ENCODE measurements at places on chromosomes 2 and 18.
A peak's percentile ranks its signal among the peaks of the same experiment; 100 is the strongest.

DNA sequence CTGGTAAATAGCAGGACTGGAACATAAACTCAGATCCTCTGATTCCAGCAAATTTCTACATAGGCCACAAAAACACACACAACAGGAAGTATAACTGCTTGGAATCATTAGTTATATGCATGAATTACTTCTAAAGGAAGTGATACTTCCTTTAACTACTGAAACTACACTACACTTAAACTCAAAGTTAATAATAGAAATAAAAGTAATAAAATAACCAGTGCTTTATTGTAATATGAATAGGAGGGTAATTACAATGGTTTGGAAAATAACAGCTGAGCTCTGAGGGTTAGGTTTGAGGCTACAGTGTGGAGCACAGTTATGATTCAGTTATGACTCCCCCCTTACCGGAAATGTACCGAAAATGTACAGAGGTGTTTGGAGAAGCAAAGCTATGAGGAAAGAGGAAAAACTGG is 18.5 kb upstream of the POLI start:
- DNase-seq: no peak

DNA sequence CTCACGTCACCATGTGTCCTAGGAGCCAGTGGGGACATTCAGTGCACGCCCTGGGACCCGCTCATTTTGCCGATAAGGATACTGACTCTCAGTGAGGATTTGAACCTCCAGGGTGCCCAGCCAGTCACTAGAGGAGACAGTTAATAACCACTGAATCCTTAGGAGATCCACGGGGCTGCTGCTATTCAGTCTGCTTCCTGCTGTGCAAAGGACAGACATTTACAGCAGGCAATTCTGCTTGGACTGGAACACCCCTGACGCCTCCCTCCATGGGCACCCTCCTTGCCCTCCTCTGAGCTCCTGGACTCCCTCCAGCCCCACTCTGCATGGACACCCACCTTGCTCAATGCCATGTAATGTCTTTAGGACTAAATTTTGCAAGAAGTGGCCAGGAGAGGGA is 265.5 kb downstream of the EIPR1 start:
- no peak for DNase-seq

DNA sequence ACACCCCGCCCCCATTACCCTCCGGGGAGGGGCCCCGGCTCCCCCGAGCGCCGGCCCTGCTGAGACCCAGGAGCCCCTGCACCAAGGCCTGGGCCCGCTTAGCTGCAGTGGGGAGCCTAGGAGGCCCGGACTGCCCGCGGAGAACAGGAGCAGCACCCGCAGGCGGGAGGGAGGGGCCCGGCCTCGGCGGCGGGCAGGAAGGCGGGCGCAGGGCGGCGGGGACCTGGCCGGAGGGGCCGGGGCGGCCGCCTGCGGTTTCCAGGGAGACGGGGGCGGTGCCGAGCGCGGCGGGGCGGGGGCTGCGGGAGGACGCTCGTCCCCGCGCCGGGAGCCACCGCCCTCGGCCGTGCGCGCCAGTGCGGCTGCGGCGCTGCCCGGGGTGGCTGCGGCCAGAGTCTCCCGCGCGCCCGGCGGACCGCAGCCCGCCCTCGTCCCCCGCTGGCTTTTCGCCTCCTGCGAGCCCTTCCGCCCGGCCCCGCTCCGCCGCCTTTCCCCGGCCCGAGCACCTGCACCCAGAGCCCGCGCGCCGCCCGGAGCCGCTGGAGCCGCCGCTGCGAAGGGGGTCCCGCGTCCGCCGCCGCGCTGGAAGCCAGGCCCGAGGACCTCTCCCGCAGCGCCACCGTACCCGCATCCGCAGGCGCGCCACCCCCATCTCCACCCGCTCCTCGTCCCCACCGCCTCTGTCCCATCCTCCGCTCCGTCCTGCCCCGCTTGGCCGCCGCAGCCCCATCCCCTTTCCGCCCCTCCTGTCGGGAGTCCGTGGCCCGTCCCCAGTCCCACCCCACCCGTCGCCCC is 17.2 kb downstream of the GPC1 start:
- peak; percentile 60 for DNase-seq

DNA sequence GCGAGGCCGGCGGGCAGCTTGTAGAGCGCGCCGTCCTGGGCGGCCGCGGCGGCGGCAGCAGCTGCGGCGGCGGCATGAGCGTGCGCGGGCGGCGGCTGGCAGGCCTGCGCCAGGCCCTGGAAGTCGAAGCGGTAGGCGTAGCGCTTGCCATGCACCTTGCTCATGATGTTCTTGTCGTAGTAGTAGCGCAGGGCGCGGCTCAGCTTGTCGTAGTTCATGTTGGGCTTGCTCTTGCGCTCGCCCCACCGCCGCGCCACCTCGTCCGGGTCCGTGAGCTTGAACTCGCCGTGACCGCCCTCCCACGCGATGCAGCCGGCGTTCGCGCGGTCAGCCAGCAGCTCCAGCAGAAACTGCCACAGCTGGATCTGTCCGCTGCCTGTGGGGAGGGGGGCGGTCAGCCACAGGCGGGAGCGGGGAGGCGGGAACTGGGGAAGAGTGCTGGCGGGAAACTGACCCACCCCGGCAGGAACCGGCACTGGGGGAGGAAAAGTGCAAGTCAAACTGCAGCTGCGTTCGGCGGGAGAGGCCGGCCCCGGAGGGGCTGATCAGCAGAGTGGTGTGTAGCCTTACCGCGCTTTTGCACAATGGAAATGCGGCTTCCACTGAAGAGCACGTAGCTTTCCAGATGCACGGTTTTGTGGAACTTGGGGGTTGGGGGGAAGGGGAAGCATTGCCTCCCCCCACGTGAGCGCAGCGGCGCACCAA is 3.0 kb downstream of the FEV start:
- DNase-seq: no peak

- no peak for DNase-seq
Observed at GRCh38 chr2:196987298-196987648, 60.8 kb upstream of the PGAP1 start.

DNA sequence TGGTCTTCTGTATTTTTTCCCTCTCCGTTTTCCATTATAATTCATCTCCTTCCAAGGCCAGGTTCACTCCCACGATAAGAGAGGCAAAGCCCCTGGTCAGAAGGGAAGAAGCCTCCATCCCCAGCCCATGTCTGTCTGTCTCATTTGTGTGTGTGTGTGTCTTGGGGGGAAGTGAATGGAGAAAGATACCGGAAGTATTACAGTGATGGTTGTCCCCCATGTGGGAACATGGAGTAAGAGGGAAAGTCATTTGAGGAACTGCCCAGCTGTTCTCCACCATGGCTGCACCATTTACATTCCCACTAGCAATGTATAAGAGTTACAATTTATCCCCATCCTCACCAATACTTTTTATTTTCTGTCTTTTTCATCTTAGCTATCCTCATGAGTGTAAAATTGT is 113.6 kb upstream of the ATP8B1 start:
- no peak for DNase-seq

DNA sequence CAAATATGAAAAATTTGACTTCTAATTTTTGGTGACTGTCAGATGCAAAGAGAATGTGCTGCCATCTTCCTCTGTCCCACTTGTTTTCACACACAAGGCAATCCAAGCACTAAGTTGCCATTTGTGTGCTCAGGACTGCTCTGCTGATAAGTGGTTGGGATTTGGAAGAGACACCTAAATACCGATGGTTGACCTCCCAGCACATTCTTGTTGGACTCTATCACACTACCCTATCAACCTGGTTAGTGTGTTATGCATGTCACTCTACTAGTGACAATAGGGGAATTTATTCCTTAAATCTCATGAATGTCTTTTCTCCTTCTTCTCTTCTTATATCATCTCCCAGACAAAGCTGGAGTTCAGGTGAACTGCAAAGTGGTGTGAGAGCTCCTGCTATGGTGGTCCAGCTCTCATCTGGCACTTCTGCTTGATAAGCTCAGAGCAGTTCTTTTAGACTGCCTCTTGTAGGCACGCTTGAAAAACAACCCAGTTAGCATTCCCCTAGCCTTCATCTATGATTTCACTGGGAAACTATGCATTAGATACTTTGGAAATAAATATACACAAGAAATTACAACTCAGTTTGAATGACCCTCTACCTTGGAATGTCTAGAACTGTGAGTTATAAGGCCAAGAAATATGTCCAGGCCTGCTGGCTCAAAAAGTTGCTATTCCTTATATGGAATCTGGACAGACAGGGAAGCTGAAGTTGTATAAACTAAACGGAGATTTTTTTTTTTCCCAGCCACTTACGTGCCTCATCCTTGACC is 404.8 kb downstream of the MEIS1 start:
- DNase-seq: no peak

GRCh38 chr2:65599693-65600092 is 167.3 kb upstream of the SPRED2 start:
- DNase-seq: no peak

- no peak for DNase-seq
Observed at GRCh38 chr2:154264024-154264423, 392.3 kb downstream of the GALNT13 start.

DNA sequence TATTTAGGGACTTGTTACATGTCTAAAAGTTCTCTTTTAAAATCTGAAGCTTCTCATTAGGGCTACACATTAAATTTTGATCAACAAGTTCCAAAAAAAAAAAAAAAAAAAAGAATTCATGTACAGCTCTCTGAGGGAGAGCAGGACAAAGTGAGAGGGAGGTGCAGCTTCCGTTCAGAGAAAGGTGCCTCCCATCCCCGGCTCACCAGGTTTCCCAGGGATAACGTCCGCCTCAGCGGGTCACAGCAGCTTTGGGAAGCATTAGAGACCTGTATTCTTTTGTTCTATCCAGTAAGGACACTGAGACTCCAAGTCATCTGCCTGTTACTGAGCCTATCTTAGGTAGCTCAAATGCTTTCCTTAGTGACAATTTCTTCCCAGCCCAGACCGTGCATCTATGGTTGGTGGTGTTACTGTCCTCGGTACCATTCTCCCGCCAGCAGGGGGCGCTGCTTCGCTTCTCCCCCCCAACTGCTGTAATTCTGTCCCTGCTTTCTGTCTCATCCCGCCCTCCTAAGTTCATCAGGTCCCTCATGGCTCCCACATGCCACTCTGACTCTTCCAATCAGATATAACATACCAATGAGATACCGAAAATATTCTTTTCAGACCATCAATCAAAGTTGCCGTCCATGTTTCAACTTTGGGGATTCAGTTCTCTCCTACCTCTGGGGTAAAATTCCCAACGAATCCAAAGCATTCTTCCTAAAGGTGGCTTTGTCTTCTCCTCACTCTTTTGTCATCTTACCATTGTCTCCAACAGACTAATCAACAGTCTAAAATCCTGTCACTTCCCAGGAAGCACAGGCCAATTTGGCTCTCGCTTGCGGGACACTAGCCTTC is 466.5 kb downstream of the METTL4 start:
- DNase-seq: no peak

DNA sequence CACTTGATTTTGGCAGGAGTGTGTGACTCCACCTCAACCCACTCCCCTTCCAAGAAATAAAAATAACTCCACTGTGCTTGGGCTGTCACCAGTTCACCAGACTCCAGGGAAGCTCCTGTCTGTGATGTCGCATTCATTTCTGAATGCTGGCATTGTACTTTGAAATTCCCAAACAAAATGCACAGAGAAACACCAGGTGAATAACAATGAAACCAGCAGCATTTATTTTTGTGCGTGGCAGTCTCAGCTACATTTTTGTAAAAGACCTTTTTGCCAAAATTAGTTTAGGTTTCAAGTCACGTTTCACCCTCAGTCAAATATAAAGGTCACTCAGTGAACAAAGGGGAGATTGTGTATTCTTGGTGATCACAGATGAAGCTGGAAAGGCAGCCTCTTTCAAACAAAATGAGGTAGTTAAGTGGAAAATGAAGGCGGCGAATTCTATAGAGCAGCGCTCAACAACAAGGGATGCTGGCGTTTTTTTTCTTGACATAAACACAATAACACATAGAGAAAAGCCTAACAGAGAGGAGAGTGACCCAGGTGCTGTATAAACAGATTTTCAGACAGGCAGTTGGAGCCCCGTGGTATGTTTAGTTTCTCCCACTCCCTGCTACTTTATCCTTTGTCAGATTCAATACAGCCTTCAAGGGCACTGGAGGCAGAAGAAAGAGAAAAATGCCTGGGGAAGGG is 210.3 kb upstream of the GCFC2 start:
- peak; percentile 83 for DNase-seq

DNA sequence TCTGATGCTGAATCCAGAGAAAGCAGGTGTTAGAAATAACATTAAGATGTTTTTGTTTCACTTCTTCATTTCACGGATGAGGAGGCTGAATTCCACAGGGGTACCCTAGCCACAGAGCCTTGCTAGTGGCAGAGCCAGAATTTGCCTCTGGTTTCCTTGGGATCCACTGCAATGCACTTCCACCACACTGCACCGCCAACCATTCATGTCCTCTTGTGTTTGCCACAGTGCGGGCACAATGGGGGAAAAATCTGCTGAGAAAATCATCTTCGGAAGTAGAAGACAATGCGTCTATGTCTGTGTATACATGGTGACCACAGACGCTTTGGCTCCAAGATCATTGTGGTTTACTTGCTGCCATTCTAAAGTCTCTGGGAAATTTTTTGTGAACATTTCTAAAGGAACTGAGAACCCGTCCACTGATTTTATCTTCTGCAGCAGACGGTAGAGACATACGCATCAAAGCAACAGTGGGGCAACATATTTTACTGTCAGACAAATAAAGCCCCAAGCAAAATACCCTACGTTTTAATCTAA is 14.9 kb downstream of the ICOS start:
- no peak for DNase-seq

- no peak for DNase-seq
Observed at GRCh38 chr18:2459886-2460285, 111.4 kb downstream of the METTL4 start.

DNA sequence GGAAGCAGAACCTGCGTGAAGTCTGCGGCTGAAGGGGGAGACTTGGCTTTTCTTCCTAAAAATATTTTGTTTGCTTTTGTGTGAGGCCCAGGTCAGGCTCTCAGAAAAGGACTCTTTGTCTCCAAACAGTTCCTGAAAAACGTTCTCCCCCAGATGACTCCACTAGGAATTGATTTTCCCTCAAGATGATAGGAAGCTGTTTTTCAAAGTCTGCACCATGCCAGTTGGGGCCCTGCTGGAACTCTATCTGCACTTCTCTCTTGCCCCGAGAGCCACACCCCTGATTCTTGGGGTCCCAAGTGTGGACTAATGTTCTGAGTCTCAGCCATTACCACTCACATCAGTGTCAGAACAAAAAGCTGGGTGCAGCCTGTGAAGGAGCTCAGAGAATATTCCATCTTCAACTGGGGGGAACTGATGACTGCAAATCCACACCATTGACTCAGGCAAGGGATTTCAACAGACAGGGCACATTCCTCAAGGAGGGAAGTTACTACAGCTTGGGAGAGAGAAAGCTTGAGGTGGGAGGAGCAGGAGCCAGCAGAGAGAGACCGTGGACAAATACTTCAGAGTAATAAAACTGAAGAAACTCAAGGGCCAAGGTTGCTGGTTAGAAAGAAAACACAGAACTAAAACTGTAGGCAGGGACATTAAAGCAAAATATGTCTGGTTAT is 768.3 kb downstream of the RNF144A start:
- no peak for DNase-seq

DNA sequence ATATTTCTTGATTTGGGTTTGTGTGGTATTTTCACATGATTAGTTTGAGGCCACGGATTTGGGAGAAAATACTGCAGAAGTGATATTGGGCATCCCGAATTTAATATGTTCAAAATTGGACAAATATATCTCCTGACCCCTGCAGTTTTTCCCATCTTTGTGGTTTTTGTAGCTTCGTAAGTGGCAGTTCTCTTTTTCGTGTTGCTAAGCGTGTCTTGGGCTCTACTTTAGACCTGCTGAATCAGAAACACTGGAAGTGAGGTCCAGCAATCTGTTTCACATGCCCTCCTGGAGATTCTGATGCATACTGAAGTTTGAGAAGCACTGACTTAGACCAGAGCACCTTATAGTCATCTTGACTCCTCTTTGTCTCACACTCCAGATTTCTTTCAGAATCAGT is 98.3 kb downstream of the EPB41L5 start:
- no peak for DNase-seq

Measured in putamen (tissue), 1 donor.